ENCODE measurements at places on chromosomes 13 and 19.

GRCh38 chr13:110162866-110163658, 143.9 kb downstream of the COL4A1 start:
- no peak for DNase-seq

DNA sequence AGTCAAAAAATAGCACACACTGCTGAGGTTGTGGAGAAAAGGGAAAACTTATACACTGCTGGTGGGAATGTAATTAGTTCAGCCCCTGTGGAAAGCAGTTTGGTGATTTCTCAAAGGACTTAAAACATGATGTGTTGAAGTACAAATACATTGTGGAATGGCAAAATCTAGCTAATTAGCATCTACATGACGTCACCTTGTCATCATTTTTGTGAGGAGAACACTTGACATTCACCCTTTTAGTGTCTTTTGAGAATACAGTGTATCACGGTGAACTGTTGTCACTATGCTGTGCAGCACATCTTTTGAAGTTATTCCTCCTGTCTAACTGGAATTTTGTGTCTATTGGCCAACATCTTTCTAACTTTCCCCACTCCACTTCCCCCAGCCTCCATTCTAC, 5.6 kb downstream of the OR7A10 start:
- no peak for DNase-seq

- peak; percentile 60 for DNase-seq
Measured at GRCh38 chr19:15584541-15585115, 30.4 kb upstream of the CYP4F8 start.

DNA sequence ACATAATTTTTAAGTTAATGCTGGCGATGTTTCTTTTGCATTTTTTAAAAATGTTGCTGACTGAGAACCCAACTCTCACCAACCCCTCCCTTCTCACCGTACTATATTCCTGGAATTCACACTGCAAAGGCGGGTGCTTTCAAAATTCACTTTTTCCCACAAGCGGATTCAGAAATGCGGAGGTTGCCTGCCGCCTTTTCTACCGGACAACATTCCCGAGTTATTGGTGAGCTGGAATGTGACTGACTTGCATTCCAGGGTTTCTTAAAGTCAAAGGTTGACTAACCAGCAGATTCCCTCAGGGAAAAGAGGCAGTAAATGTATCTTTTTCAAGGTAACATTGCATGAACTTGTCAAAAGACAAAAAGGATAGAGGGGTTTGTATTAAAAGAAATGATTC, 113.3 kb downstream of the RAB20 start:
- no peak for DNase-seq

DNA sequence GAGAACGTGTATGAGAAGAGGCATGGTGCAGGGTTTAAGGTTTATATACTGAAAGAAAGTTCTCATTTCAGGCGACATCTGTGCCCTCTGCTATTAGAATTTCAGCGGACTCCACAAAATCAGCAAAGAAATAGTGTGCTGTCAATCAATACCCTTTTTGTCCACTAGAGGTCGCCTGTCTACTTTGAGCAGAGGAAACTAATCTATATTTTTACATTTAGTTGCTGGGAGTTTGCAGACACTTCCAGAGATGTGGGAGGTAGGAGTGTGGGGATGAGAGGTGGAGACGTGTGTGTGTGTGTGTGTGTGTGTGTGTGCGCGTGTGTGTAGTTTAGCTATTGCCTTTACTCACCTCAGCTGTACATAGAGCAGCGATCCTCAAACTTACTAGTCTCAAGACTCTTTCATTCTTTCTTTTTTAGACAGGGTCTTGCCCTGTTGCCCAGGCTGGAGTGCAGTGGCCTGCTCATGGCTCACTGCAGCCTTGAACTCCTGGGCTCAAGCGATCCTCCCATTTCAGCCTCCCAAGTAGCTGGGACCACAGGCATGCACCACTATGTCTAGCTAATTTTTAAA, 9.7 kb downstream of the INAFM1 start:
- peak; percentile 84 for DNase-seq

DNA sequence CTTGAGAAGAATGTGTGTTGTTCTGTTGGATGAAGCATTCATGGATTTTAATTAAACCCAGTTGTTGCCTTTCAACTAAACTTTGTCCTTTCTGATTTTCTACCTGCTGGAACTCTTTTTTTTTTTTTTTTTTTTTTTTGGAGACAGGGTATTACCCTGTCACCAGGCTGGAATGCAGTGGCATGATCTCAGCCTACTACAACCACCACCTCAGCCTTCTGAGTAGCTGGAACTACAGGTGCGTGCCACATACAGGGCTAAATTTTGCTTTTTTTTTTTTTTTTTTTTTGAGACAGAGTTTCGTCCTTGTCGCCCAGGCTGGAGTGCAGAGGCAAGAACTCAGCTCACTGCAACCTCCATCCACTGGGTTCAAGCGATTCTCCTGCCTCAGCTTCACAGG, 6.9 kb downstream of the ZNF791 start:
- DNase-seq = no peak

- no peak for DNase-seq
Measured at GRCh38 chr19:51800473-51801244, 5.7 kb downstream of the FPR3 start.

GRCh38 chr13:101511766-101512165, 59.3 kb downstream of the ITGBL1 start:
- DNase-seq = no peak

DNA sequence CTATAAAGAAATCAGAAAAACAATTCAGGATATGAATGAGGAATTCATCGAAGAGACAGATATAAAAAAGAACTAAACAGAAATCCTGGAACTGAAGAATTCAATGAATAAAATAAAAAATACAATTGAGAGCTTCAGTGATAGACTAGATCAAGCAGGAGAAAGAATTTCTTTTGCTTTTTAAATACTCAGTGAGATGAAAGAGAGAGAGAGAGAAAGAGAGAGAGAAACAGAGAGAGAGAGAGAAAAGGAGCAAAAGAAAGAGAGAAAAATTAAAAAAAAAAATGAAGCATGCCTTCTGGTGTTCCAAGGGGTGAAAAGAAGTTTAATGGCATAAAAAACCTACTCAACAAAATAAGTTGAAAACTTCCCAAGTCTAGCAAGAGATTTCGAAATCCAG, 22.0 kb upstream of the SLC7A9 start:
- no peak for DNase-seq

DNA sequence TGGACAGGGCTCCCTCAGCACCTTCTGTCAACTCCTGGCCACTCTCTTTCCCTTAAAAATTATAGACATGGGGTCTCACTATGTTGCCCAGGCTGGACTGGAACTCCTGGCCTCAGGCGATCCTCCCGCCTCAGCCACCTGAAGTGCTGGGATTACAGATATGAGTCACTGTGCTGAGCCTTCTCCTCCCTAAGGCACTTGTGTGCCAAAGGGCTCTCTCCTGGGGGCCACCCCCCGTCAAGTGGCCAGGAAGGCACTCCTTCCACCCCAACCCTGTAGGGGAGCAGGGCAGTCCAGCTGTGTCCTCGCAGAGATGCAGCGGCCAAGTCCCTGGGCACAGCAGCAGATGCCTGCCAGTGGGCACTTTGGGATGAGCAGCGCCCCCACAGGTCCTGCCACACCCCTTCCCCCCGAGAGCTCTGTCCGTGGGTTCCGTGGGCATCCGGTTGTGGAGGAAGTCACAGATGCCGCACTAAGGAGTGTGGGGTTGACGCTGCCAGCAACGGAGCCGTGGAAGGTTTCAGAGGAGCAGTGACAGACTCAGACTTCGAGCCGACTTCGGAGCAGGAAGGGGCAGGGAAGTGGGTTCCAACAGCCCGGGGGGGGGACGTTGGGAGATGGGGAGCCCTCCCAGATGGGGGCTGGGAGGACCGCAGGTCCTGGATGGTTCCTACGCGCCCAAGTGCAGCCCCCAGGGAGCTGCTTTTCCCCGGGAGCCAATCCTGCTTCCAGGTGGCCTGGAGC, 3.3 kb upstream of the UQCR11 start:
- DNase-seq = no peak

- DNase-seq = no peak
Measured at GRCh38 chr19:29928831-29929230, 13.2 kb upstream of the URI1 start.

- DNase-seq = no peak
Measured at GRCh38 chr13:40103864-40104263, 448.4 kb downstream of the COG6 start.

GRCh38 chr19:7739801-7740681, 7.3 kb downstream of the CD209 start:
- no peak for DNase-seq

DNA sequence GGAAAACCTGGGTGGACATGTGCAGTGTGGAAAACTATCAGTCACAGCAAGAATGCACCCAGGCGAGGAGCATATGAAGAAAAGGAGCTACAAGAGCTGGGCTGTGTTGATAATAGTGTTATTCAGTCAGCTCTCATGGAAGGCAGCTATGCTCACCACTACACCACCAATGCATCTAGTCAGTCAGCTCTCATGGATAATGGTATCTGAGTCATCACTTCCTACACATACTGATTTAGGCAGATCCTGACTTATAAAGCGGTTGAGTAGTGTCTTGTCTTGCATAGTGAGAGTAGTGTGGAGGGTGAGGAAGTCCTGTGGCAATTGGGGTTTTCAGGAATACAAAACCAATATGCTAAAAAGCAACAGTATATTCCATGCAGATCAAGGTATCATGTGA, 9.1 kb upstream of the ZNF160 start:
- no peak for DNase-seq

- DNase-seq = no peak
Measured at GRCh38 chr13:110617321-110618072, 2.2 kb downstream of the NAXD start.

- no peak for DNase-seq
Measured at GRCh38 chr13:112842343-112842856, 126.6 kb upstream of the MCF2L start.

GRCh38 chr19:7968796-7969554, 25.5 kb upstream of the TIMM44 start:
- no peak for DNase-seq

- DNase-seq = no peak
Measured at GRCh38 chr19:30305346-30306060, 66.7 kb upstream of the ZNF536 start.

DNA sequence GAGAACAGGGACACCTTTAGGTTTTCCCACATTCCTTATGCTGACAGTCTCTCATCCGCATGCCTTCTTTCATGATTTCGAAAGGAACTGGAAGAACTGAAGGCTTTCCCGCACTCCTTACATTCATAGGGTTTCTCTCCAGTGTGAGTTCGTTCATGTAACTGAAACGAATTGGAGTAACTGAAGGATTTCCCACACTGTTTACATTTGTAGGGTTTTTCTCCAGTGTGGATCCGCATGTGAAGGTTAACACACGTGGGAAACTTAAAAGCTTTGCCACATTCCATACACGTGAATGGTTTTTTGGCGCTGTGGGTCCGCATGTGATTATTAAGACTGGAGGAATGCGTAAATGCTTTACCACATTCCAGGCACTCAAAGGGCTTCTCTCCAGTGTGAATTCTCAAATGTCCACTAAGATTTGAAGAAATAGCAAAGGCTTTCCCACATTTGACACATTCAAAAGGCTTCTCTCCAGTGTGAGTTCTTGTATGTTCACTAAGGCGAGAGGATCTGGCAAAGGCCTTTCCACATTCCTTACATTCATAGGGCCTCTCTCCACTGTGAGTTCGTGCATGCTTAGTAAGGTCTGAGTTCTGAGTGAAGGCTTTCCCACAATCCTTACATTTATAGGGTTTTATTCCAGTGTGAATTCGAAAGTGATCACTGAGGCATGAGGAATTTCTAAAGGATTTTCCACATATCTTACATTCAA, 22.0 kb downstream of the ZNF266 start:
- DNase-seq = no peak

GRCh38 chr19:35398570-35398969, 27.7 kb downstream of the GPR42 start:
- DNase-seq = no peak

DNA sequence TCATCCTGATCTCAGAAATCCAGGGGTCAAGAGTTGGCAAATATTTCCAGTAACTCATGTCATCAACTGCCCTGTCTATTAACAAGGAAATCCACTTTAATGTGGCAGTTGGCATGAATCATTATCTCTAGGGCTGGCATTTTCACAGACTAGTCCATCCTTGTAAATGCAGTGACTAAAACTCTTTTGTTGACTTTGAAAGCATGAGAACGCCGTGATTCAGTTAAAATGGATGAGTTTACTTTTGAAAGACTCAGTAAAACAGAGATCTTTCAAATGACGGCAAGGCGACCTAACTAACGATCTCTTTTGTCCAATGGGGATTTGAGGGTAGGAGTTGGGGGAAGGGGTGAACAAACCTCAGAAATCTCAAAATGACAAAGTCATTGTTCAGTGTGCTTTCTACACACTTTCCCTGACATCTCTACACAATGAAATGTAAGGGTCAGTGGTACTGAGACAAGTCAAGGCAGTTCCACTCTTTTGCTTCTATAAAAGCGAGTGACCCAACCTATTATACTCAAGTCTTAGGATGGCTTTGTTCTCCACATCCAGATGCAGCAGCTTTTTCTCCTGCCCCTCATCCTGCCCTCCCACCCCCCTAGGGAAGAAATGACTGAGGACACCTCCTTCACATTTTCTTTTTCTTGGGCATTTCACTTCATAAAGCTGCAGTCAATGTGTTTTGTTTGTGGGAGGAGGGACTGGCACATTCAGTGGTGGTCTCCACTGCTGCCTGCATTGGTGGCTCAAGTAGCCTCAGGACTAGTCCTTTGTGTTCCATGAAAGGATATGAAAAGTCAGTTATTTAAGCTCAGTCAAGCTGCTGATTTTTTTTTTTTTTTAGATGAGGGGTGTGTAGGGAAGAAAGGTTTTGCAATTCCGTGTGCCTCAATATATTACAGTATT, 200.5 kb downstream of the ABCC4 start:
- no peak for DNase-seq

GRCh38 chr19:47378246-47378645, 29.1 kb downstream of the DHX34 start:
- DNase-seq = no peak

- no peak for DNase-seq
Measured at GRCh38 chr13:51740698-51741097, 63.3 kb downstream of the DHRS12 start.

DNA sequence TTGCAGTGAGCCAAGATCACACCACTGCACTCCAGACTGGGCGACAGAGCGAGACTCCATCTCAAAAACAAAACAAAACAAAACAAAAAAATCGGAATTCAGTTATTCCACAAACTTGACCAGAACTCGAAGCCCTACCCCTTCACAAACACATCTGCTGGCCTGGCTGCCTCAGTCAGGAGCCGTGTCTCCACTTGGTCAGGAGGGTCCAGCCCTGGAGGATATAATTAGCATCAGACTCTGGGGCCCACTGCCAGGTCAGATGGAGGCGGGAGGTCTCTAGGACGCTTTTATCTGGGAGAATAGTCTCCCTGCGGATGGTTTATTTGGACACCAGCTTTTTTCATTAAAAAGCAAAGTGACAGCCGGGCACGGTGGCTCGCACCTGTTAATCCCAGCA, 8.0 kb downstream of the ELL start:
- DNase-seq = no peak

DNA sequence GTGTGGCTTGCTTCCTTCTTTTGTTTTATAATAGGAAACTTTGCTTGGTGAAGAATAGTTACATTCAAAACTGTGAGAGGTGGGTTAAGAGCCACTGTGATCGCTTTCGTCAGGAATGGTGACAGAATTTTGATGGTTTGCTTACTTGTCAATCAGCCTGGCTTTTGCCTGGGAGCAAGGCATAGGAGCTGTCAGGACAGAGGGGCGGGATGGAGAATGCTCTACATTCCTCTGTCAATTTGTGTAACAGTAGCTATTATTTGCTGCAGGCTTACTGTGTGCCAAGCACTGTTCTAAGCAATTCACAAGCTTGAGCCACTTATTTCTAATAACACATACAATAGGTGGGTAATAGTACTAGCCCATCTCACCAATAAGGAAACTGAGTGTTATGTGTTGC, 28.1 kb upstream of the TNFSF11 start:
- DNase-seq = no peak

- no peak for DNase-seq
Measured at GRCh38 chr13:23870356-23871140, 18.7 kb downstream of the MIPEP start.

Measured in Kasumi-1 (cell line).